ENCODE measurements at places on chromosomes 6 and 20.

DNA sequence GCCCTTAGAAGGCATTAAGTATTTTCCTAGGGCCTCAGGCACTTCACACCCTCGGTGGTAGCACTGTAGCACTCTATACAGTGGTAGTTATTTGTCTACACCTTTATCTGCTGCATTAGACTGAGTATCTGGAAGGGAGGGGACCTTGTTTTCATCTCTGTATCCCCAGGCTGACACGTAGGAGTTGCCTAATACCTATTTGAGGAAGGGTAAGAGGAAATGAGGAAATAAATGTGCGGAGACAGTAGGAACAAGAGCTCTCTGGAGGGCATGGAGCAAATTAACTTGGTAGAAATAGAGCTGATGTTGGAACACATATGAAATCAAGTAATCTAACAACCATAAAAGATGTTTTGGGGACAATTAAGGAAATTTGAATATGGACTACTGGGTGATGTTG is 3.9 kb downstream of the CNPY3 start:
- DNase-seq = no peak

DNA sequence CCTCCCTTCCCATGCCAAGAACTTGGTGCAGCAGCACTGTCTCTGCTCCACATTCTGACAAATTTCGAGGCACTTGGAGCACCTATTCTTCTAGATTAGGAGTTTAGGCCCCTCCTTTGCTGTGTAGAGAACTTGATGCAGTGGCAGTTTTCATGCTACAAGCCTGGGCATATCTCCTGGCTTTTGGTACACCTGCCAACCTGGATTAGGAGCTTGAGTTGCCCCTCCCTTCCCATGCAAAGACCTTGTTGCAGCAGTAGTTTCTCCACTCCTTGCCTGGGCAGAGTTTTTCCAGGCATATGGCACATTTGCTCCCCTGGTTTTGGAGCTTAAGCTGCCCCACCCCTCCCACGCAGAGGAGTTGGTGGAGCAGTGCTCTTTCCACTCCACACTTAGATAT is 956.1 kb downstream of the EYS start:
- DNase-seq = no peak

DNA sequence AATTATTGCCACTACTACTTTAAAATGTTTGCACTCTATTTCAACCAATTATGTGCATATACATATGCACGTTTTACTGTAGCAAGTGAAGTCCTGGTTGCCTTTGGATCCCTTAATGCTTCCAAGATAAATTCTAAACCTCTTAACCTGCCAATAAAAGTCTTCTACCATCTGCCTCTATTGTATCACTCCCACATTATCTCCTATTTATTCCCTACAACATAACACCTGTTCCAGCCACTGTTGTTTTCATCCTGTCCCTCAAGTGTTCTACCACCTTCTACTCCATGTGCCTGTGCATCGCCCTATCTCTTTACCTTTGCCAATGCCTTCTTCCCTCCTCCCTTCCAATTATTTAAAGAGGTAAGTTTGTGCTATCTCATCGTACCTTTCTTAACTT is 499.0 kb upstream of the RNF217 start:
- no peak for DNase-seq

GRCh38 chr6:132365281-132365907 is 35.9 kb downstream of the MOXD1 start:
- no peak for DNase-seq

DNA sequence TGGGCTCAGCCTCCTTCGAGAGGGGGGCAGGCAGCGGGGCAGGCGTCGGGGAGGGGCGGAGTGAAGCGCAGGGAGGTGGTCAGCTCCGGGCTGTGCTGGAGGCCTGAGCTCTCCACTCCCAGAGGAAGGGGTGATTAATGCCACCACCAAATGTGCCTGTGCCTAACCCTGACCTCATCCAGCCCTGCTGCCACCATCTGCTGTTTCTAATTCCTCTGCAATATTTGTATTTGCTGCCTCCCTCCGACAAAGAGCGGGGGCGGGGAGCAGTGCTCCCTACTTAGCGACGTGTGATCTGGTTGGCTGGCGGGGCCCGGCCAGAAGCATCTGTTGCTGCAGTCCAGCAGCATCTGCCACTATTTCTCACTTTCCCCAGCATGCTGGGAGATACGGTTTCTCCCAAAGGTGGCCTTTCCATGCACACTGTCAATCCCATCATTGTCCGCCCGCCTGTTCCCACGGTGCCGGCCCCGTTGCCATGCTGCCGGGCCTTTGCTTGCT is 47.0 kb downstream of the DLL1 start:
- no peak for DNase-seq

GRCh38 chr6:151154418-151154817 is 85.3 kb upstream of the AKAP12 start:
- no peak for DNase-seq

DNA sequence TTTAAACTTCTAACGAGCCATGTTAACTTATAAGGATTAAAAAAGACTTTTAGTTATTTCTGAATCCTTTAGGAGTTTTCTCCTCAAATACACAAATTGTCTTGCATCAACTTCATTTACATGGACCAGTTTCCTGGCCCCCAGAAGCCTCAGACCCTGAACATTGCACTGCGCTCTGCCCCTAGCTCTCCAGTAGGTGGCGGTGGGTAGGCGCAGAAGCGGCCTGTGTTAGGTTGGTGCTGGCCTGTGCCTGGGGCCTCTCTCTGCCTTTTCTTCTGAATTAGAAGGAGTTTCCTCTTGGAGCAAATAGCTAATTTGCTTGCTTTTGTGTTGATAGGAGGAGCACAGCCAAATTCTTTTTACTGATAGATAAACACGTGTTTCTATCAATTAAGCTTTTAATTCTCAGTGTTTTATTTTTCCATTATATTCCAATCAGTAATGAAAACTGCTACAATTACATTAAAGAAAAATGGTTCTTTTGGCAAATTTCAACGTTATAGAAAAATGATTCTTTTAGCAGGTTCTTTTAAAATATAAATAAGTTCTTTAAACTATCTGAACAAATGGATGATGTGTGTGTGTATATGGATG is 44.4 kb downstream of the DTD1 start:
- peak; percentile 80 for DNase-seq

DNA sequence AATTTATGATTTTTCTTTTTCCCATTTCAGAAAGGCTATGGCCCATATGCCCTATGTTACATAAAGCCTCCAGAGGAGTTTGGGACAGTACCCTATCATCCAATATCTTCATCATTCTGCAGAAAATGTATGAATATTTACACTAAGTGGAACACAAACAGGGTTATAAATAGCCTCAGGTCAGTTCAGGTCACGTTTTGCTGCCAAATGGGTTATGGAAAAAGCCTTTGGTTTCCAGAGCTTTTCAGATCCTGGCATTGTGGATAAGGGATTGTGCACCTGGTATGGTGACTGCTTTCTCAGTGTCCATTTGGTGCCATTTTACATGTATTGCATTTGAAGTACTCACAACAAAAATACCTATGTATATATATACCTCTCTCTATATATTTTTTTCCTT is 29.4 kb downstream of the UTRN start:
- no peak for DNase-seq

GRCh38 chr6:4449409-4449808 is 314.0 kb upstream of the ECI2 start:
- DNase-seq = no peak

DNA sequence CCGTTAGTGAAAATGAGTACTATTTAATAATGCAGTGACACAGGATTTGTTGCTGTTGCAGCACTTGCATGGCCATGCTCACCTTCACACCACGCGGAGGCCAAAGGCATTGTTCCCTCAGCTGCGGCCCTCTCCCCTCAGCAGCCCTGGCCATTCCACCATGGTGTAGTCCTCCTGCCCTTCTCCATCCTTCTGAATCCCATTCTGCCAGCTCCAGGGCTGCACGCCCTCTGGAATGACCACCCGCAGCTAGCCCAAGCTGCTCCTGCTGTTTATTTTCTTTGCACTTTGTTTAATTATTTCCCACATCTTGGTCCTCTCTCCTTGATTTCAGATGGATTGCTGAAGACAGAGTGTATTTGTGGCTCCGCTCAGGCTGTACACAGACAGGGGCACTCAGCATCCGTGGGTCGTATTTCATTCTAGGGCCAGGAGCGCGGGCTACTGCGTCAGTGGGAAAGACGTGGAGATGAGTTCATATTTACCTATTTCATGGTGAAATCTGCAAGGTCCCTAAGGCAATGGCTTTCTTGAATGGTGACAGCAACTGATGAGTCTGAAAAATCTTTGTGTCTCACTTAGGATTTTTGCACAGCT is 81.4 kb upstream of the DUSP22 start:
- no peak for DNase-seq

DNA sequence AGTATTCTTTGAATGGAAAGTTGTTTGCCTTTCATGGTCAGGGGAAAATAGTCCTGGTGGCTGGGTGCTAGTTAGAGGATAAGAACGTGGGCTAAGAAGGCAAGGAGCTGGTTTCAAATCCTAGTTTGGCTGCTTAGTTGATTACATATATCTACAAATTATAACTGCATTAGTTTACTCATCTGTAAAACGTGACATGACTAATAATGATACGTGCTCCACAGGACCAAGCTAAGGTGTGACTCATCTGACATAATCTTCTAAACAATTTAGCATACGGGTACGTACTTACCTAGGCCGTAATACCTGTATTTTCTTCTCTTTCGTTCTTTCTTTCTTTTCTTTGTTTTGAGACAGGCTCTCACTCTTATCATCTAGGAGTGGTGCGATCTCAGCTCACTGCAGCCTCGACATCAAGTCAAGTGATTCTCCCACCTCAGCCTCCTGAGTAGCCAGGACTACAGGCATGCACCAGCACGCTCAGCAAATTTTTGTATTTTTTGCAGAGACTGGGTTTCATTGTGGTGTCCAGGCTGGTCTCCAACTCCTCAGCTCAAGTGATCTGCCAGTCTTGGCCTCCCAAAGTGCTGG is 1274.2 kb upstream of the GJE1 start:
- no peak for DNase-seq

GRCh38 chr6:23647045-23647444 is 479.0 kb upstream of the NRSN1 start:
- no peak for DNase-seq

GRCh38 chr6:165468340-165469235 is 159.2 kb upstream of the C6orf118 start:
- no peak for DNase-seq

- DNase-seq = no peak
Measured at GRCh38 chr20:934186-934840, 18.2 kb upstream of the ANGPT4 start.

GRCh38 chr6:122568350-122568749 is 41.9 kb upstream of the PKIB start:
- DNase-seq = no peak

GRCh38 chr6:134605034-134605433 is 287.1 kb upstream of the SGK1 start:
- DNase-seq = no peak

DNA sequence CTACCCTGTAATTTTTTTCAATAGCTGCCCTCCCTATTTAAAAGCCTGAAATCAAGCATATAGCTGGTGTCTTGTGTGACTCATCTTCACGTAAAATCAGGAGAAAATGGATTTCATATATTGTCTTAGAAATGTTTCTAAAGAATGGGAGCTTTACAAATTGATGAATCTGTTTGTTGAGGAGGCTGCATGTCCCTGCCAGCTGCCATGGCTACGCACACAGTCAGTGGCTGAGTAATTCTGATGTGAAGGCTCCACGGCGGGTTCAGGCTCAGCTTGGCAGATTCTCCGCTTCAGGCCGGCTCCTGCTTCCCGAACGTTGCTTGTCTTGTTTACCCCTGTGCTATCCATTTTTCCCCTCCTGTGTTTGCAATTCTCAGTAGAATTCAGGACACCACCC is 82.8 kb downstream of the CCDC170 start:
- DNase-seq = no peak

- DNase-seq = no peak
Measured at GRCh38 chr6:138526822-138527235, 27.5 kb upstream of the NHSL1 start.

GRCh38 chr6:44008821-44009370 is 118.4 kb downstream of the MRPL14 start:
- no peak for DNase-seq

DNA sequence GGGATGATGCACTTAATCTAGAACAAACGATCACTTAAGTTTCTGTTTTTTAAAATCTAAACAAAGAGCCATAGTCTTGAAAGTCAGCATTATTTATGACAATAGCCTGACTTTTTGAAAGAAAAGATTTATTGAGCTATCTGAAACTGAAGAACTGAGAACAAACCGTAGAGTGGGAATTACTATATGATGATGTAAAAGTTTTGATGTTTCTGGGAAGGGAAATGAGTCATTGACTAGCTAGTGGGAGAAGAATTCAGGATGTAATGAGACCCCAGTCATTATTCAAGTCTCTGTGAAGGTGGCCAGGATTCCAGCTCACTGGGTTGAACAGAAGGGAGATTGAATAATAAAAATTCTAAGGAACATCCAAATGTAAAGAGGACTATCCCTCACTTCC is 83.4 kb upstream of the FABP7 start:
- DNase-seq = no peak

- DNase-seq = no peak
Measured at GRCh38 chr6:132490024-132490423, 22.9 kb downstream of the STX7 start.

DNA sequence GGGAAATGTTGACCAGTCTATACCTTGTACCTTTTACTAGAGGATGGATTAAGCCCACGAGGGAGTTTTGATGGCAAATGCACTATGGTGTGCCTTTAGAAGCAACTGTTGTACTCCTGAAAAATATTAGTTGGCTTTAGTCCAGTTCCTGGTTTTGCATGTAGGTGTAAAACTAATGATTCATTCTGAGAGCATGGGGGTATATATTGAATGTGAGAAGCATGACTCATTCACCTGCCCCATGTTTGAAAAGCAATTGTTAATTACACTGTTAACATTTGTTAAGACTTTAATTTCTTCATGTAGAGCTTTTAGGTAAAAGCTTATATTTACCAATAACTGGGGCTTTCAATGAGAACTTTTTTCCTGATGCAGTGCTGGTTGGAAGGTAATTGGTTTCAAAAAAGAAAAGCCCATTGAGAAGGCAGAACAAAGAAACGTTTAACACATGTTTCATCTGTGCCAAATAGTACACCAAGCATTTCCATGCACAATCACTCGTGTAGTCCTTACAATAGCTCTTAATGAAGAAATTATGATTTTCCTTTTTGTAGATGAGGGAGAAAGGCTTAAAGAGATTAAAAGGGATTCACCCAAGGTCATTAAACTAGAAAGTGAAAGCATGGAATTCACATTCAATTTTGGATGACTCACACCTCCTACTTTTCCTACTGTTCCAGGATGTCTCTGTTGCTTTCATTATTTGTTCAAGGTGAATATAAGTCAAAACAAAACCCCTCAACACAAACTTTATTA is 134.1 kb downstream of the CCDC170 start:
- DNase-seq = no peak

- DNase-seq = no peak
Measured at GRCh38 chr6:13373919-13374318, 45.6 kb upstream of the TBC1D7 start.
